ENCODE measurements at places on chromosomes 4 and X.

GRCh38 chr4:183110244-183110643 is 11.2 kb downstream of the WWC2 start:
- DNase-seq, result no peak

DNA sequence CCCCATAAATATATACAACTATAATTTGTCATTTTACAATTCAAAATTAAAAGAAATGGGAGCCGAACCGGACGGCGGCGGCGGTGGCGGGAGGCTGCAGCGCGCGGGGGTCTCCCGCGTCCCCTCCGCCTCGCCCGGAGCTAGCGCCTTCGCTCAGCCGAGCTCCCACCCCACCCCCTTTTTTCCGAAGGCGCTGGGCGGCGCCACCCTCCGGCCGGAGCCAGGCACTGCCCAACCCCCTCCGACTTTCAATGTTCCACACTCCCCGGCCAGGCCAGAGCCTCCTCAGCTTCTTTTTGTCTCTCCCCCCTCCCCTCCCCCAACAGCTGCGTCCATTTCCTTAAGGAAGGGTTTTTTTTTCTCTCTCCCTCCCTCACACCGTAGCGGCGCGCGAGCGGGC is 214.1 kb upstream of the GEMIN8 start:
- DNase-seq, result no peak

DNA sequence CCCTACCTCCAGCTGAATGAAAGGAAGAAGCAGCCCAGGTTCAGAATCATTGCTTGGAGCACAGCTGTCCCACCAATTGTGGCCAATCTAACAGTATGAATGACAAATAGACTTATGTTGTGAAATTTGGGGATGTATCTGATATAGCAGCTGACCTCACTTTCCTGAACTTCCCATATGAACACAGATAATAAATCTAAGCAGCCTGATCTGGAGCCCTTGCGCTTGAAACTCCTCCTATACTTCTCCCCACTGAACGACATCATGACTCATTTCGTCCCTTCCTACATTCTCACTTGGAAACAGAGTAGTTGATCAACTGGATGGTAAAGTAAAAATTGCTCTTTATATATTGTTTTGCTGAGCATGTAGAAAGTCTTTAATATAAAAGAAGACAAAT is 24.2 kb upstream of the AMELX start:
- no peak for DNase-seq

DNA sequence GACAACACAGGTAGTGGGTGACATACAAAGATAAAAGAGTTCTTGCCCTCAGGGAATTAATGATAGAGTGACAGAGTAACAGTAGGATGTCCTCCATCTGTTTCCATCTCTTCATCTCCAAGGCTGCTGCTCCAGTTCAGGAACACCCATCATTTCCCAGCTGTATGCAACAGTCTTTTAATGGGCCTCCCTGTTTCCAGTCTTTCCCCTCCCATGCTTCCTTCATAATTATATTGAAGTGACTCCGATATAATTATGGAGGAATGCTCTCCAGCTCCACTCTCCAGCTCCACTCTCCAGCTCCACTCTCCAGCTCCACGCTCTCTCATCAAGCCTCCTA is 65.3 kb upstream of the MSN start:
- DNase-seq, result no peak

DNA sequence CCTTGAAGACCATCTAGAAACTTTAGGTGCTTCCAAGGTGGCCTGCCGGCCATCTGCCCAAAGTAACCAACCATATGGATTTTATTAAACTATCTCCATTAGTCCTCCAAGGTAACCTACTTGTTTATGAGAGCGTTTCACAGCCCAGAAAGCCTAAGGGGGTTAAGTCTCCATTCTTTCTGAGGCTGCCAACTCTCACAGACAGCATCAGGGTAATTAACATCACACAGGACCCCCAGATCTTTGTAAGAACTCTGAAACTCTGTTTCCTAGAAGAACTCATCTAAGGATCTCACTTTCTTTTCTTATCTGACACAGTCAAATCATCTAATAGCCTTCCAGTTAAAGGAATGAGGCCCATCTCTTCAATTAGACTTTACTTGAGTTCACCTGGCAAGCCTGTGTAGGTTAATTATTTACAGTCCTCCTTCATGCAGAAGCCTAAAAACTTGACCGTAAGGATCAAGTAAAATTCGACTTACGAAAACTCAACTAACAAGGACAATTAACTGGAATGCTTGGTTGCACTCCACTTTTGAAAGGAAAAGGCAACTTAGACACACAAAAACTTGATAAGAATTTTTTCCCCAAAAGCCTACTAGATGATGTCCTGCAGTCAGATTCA is 252.5 kb downstream of the GRIA3 start:
- DNase-seq, result no peak

DNA sequence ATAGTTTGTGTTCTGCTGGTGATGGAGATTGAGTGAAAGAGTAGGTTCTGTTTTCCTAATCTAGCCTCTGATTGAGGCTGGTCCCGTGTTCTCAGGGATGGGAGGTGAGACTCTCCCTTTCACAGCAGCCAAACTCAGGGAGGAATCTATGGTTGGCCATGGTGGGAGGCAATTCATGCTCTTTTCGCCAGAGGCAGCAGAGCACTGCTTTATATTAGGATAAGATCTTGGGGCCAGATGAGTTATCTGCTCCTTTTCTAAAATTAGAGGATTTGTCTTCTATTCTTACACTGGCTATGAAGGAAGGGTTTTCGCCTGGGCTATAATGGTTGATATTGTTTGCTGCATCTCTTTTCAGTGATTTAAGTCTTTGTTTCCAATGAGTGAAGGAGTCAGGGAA is 63.9 kb upstream of the NLGN4X start:
- no peak for DNase-seq

DNA sequence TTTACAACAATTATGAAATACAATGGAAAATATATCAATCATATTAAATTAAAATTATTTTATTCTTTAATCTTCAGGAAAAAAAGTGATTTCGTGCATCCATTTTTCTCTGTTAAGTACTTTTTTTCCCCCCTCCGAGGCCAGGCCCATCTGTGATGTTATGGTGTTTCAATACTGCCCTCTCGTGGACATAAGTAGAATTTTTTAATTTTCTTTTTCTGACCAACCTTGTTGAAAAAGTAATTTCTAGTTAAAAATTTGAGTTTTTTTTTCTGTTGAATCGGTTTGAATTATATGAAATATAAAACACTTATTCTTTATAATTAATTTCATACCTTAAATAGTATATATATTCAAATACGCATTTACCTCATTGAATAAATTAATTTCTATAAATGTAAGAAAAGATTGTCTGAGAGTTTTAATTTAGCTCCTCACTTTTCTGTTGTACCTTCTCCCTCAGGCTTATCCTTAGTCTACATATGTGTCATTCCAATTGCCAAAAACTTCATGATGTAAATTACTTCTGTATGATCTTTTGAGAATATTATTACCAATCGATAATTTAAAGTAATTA is 175.8 kb upstream of the TECRL start:
- no peak for DNase-seq

DNA sequence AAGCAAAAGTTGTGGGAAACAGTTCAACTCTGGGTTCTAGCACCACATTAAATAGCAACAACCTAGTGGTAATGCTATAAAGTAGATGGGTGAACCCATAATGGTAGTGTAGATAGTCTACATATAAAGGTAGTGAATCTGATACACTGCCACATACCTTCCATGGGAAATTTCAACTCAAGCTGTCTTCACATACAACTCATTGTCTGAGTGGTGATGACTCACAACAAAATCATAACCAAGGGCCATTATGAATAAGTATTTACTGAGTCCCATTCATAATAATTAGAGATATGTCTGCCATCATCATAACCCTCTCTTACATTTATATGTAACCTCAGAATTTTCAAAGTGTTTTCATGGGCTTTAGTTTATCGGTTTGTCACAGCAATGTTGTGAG is 34.8 kb downstream of the EGF start:
- no peak for DNase-seq

DNA sequence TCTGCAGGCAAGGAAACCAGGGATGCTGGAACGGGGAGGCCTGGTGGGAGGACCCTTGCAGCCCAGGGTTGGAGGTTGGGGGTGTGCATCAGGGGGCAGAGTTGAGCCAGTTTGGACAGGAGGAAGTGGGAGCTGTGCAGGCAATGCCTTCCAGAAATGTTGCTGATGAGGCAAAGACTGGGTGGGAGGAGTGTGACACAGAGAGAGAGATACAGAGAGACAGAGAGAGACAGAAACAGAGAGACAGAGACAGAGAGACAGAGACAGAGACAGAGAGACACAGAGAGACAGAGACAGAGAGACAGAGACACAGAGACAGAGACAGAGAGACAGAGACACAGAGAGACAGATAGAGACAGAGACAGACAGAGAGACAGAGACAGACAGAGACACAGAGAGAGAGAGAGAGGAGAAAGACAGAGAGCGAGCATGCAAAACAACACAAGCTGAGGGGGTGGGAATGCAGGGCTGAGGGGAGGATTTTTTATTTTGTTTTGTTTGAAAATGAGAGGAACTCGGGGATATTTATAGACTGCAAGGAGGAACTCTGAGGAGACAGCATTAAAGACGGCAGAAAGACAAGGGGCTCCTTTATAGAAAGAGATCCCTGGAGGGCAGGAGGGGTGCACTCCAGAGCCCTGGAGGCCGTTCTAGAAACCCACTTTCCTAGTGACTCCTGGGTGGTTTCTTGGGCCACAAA is 1.9 kb upstream of the HAUS3 start:
- DNase-seq, result no peak

DNA sequence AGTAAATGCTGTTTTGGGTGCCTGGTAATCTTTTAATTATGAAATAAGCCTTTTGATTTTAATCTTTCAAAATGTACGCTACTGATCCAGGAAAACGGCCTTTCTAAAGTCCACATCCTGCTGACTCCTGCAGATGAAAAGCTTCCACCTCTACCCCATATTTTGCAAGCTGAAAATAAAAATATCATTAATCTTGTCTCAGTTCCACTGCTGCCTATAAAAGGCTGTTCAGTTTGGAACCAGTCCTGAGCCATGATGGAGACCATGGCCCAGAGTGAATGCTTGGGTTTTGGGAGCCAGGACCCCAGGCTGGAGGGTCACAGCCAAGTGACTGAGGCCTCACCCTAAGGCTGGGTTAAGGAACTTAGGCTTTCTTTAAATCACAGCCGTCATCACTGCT is 110.8 kb downstream of the AFF1 start:
- DNase-seq, result no peak

GRCh38 chr4:48315728-48316630 is 25.4 kb upstream of the SLAIN2 start:
- no peak for DNase-seq

- no peak for DNase-seq
Measured at GRCh38 chrX:48918301-48918642, 552 bp downstream of the PIM2 start.

DNA sequence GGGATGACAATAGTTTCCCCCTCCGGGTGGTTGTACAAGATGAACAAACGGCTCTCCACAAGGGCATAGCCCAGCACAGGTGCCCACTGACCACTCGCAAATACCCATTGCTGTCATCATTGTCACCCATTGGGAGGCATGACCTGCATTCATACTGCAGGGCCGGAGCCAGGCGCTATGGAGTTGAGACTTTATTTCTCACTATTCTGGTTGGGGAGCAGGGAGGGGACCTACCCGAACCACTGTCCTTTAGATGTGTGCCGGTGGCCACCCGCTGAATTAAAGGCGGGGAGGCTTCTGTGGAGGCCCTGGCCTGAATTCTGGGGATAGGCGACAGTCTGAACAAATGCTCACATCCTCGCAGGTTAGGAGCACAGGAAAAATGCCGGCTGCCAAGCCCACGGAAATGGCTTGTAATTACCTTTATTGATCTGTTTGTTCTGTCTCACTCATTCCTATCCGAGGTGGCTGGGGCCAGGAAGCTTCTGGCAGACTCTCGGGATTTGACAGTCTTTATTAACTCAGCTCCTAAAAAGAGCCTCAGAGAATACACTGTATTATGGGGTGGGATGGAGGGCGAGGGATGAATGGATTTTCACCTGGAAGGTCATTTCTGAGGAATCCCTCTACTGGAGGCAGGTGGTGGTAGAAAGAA is 125.1 kb upstream of the PSAPL1 start:
- DNase-seq, result no peak

- no peak for DNase-seq
Measured at GRCh38 chr4:158121161-158121579, 51.7 kb downstream of the GASK1B start.

- DNase-seq, result no peak
Measured at GRCh38 chr4:26337612-26338011, 16.8 kb downstream of the RBPJ start.

DNA sequence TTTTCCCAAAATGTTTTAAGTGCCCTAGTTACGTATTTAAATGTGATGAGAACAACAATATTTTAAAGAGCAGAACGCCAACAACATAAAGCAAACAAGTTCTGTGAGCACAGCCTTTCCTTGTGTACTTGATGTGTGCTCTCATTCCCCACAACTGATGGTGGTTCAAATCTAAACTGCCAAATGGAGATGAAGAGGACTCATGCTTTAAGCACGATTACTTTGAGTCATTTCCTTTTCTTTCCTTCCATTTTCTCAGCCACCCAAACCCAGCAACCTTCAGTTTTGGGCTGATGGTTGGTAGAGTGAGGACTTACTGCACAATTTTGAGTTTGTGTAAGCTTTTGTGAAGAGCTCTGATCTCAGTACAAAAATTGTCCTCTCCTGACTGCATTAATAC is 1.7 kb downstream of the NSD2 start:
- no peak for DNase-seq

GRCh38 chr4:17276776-17277175 is 235.1 kb downstream of the QDPR start:
- DNase-seq, result no peak

DNA sequence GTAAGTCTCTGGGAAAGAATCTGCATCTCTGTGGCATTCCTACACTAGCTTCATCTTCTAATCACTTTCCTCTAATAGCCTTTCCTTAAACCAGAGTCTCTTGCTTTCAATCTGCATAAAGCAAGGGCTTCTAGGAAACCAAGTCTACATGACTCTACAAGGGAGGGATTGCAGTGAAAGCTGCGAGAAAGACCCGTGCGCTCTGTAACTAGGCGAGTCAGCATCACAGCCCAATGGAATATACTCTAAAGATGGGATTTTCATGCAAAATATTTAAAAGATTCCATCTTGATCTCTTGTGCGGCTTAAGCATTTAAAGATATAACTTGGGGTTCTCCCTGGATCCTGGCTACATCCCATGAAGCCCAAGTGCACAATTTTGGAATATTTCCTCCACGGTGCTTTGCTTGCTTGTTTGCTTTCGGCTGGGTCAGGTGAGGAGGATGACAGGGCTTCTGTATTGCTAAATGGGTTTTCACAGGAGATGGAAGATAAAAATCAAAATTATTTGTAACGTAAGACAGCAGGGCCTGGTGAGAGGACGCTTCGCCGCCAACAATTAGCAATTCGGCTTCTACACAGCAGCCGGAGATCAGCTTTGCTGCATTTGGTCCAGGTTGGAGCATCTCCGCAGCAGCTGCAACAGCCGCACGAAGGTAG is 687 bp upstream of the GRIA2 start:
- DNase-seq, result no peak

- no peak for DNase-seq
Measured at GRCh38 chr4:167234316-167234881, at the start of gene SPOCK3. TSS of gene SPOCK3 (minus strand) at chr4:167234494.

Measured in activated B cell treated with CpG ODN at 0.5 μM for 24 hours (primary cell).